ENCODE measurements at places on chromosomes 6 and 20. TPM values are rescaled to one million over a fixed set of nuclear protein-coding genes. Genes with fewer than 3 reads are reported as not detected.

RALGAPB gene
- 24.0 TPM for total RNA-seq

- no peak for DNase-seq
Measured at GRCh38 chr6:14023855-14024254, 93.7 kb upstream of the CD83 start.

- no peak for DNase-seq
Measured at GRCh38 chr6:7219310-7219709, 93.7 kb downstream of the SSR1 start.

WFDC2 gene
- 1.1 TPM for total RNA-seq

GRCh38 chr20:62786157-62786556 lies 10.1 kb upstream of the MRGBP start:
- DNase-seq, result no peak

CALHM6 gene
- total RNA-seq, result not detected

GRCh38 chr20:19935842-19936241 lies 81.3 kb upstream of the NAA20 start:
- no peak for DNase-seq

DNA sequence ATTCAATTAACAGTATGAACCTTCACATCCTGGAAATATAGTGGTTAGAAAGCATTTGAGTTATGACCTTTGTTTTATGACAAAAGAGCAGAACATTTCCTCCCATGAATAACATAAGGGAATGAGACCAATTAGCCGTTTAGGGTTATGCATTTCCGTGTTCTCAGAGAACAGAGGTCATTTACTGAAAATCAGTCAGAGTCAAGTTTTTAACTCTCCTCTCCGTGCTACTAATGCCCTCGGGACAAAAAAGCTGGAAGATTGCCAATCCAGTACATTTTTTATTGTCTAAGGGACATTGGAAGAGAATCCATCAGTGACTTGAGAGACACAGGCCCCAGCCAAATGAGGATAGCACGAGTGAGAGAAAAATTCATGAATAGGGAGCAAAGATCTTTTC lies 632.7 kb downstream of the RFPL4B start:
- DNase-seq, result no peak
